Activated CD8-positive, alpha-beta T cell treated with anti-CD3 and anti-CD28 coated beads, Interleukin-2, amount 10 ng/mL, durations not matched to agents 7 days and 5 days (primary cell): ENCODE measurements at places on chromosomes 2 and 18. TPM values are rescaled to one million over a fixed set of nuclear protein-coding genes. Genes with fewer than 3 reads are reported as not detected.

- H3K4me1 ChIP-seq: no peaks in the 10 kb centered on the region
- H3K4me3 ChIP-seq: no peak overlapping the region
- H3K27me3 ChIP-seq: no peaks in the 10 kb centered on the region
- peaks cover 2% of the 10 kb centered on the region for H3K36me3 ChIP-seq
Observed at GRCh38 chr2:121155502-121156056, 129.4 kb downstream of the TFCP2L1 start.

The NT5C1B gene
- not detected for total RNA-seq

DNA sequence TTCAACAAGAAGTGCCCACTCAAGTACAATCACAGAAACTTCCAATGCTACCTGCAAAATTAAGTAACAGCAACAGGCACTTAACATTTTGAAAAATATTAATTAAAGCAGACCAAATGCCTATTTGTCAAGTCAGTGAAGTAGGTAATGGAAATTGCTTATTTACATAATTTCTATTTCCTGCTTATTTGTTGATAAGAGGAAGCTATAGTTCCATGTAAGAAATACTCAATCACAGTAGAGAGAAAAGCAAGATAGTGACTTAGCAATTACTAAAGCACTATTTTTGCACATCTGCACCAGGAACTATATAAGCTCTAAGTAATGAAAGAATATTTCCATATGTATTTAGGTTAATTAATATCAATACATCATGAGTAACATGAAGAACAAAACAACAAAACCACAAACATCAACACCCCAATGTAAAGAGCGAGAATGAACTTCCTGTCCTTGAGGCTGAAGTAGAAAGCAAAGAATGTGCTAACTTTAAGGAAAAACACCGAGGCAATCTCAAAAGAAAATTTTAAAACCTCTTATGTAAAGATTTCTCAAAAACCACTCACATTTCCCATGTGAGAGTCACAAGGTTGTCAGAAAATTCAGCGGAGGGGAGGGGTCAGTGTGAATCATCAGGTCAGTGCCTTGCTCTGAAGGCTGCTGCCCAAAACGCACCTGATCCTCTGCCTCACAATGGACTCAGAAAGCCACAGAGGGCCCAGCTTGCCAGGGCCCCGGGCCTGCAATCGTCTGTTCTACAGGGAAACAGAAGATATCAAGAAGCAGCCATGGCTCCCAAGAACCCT, 12.5 kb downstream of the NPC1 start:
- H3K27ac ChIP-seq: peak overlapping the region; percentile 85
- peak; percentile 46 for DNase-seq
- H3K27me3 ChIP-seq: no peaks in the 10 kb centered on the region
- peaks cover 51% of the 10 kb centered on the region for H3K36me3 ChIP-seq

The CHMP3 gene
- 38.4 TPM for total RNA-seq

DNA sequence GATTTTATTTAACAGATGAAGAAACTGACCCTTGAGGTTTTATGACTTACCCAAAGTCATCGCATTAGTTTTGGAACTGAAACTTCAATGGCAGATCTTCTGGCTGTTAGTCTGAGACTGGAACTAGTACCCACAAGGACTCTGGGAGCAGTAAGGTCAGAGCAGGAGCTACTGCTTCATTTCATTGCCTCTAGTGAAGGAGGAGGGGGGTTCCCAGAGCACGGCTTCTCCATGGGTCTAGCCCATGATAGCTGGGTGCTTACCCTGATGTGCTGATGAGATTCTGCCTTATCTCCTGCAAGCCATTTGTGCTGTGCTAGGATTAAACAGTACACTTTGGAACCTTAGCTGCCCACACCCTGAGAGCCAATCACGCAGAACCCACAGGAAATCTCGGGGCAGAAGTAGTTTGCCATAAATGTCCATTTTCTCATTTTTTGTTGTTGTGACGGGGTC, 5.4 kb upstream of the RNASEH1 start:
- H3K36me3 ChIP-seq: peaks cover 12% of the 10 kb centered on the region
- peaks cover 28% of the 10 kb centered on the region for H3K4me1 ChIP-seq
- no peaks in the 10 kb centered on the region for H3K27me3 ChIP-seq
- H3K4me3 ChIP-seq: no peak overlapping the region
- no peak for DNase-seq

GRCh38 chr18:41324020-41324791, 630.8 kb upstream of the PIK3C3 start:
- no peaks in the 10 kb centered on the region for H3K36me3 ChIP-seq
- H3K27me3 ChIP-seq: no peaks in the 10 kb centered on the region
- DNase-seq: no peak
- no peak overlapping the region for H3K27ac ChIP-seq
- H3K4me1 ChIP-seq: no peaks in the 10 kb centered on the region

The CFC1 gene
- not detected for total RNA-seq

The C2orf15 gene
- 0.37 TPM for total RNA-seq

The GPR39 gene
- not detected for total RNA-seq

The CRYBA2 gene
- total RNA-seq: not detected

GRCh38 chr18:23968638-23969604, 45.6 kb upstream of the TTC39C start:
- no peaks in the 10 kb centered on the region for H3K27me3 ChIP-seq
- H3K4me3 ChIP-seq: no peak overlapping the region
- H3K36me3 ChIP-seq: no peaks in the 10 kb centered on the region
- DNase-seq: no peak
- peaks cover 76% of the 10 kb centered on the region for H3K4me1 ChIP-seq
- H3K27ac ChIP-seq: no peak overlapping the region

GRCh38 chr2:201130524-201131186, 14.7 kb downstream of the CFLAR start:
- DNase-seq: peak; percentile 43
- H3K36me3 ChIP-seq: peaks cover 54% of the 10 kb centered on the region
- peaks cover 72% of the 10 kb centered on the region for H3K4me1 ChIP-seq
- H3K4me3 ChIP-seq: peak overlapping the region; percentile 62

DNA sequence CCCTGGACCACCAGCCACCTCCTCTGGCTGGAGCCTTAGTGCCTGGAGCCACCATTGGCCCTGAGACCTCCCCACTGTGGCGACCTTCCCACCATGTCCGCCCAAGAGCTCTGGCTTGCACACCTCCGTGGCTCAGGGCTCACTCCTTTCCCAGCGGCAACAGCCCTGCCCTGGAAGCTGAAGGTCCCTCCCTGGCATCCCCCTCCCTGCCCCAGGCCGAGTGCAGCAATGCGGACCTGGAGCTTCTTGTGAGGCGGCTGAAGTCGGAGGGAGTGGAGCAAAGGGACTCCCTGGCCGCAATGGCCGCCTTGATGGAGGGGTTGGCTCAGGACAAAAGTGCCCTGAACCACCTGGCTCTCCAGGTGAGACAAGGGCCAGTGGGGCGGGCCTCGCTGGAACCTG, 28.6 kb downstream of the CROCC2 start:
- H3K27me3 ChIP-seq: peaks cover 14% of the 10 kb centered on the region
- no peak for DNase-seq
- H3K4me3 ChIP-seq: no peak overlapping the region

DNA sequence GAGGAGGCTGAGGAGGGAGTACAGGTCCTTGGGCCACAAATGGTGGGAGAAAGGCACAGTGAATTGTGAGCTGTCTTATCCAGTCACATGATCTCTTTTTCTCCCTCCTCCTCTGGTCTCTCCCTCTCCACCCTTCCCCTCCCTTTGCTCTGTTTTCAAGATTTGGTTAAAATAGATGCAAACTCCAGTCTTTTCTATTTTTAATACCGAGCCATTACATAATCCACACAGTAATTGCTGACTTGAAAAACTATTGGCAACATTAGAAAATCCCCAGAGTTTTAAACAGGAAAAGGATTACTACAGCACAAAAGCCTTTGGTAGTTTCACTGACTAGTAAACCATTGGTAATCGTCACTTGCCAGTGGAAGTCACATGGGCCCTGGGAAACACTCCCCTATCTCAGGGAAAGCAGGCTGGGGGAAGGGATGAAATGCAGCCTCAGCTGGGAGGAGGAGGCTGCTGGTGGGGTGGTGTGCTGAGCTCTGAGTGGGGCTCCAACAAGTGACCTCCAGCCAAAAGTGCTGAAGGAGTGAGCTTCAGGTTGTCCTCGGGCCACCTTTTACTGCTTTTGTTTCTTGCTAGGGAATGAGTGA, 57.4 kb upstream of the PCBP1 start:
- H3K27me3 ChIP-seq: no peaks in the 10 kb centered on the region
- no peak for DNase-seq
- H3K36me3 ChIP-seq: peaks cover 14% of the 10 kb centered on the region
- no peak overlapping the region for H3K4me3 ChIP-seq
- peak overlapping the region; percentile 35 for H3K27ac ChIP-seq

GRCh38 chr2:158668001-158668765, 126.9 kb upstream of the DAPL1 start:
- H3K4me1 ChIP-seq: no peaks in the 10 kb centered on the region
- H3K4me3 ChIP-seq: no peak overlapping the region
- no peak overlapping the region for H3K27ac ChIP-seq

- H3K4me1 ChIP-seq: peaks cover 10% of the 10 kb centered on the region
- no peak for DNase-seq
- H3K36me3 ChIP-seq: no peaks in the 10 kb centered on the region
- H3K27me3 ChIP-seq: peaks cover 10% of the 10 kb centered on the region
- no peak overlapping the region for H3K4me3 ChIP-seq
- no peak overlapping the region for H3K27ac ChIP-seq
Observed at GRCh38 chr18:59871711-59872362, 28.0 kb upstream of the PMAIP1 start.

The IGFBP5 gene
- total RNA-seq: 0.08 TPM
